ENCODE measurements at places on chromosomes 1 and 21.

DNA sequence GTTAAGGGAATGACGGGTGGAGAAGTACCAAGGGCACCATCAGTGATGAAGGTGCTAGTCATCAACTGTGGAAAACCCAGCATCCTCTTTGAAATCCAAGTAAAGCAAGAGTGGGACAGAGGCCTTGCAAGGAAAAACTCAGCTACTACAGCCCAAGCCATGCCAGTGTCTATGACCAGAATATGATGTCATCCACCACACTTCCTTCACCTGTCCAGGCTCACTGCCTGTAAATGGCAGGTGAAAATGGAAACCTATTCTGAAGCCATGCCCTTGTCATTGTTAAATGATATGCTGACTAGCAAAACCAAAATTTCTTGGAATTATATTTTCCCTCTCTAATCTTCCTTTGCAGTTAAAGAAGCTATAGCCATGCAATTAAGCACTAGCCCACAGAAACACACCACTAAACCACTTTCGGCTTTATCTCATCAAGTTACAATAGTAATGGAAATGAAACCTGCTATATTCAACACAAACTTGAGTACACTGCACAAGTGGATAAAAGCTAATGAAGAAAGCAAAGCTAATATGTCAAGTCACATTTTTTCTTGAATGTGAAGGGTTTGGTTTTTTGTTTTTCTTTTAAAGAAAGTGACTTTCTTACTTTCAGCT, 96.3 kb upstream of the RALGPS2 start:
- DNase-seq = no peak

DNA sequence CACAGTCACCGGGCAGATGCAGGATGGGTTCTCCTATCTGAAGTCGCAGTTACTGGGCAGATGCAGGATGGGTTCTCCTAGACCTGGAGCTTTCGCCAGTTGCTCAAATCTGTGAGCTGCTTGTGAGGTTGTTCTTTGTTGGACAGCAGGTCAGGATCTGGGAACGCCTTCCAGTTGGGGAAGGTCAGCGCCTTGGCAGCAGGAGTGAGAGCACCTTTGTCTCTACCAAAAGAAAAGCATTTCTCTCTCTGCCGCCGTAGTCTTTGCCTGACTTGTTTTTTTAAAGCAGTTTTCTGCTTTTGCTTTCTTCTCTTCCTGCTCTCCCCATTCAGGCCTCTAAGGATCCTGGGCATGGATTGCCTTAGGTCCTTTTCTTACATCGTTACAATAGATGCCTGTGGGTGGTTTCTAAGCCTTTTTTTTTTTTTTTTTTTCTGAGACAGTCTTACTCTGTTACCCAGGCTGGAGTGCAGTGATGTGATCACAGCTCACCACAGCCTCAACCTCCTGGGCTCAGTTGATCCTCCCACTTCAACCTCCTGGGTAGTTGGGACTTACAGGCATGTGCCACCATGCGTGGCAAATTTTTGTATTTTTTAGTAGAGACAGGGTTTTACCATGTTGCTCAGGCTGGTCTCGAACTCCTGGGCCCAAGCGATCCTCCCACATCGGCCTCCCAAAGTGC, 15.7 kb downstream of the PEX14 start:
- DNase-seq = no peak

DNA sequence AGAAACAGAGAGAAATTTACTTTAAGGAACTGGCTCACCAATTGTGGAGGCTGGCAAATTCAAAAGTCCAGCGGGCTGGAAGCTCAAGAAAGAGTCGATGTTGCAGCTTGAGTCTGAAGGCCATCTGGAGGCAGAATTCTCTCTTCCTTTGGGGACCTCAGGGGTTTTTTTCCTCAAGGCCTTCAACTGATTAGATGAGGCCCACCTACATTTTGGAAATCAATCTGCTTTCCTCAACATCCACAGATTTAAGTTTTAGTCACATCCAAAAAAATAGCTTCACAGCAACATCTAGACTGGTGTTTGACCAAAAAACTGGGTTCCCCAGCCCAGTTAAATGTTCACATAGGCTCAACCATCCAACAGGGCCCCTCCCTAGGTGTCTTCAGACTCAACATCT, 114.9 kb downstream of the SLC35F3 start:
- no peak for DNase-seq

GRCh38 chr1:247431643-247432042, 15.7 kb downstream of the NLRP3 start:
- DNase-seq = no peak

DNA sequence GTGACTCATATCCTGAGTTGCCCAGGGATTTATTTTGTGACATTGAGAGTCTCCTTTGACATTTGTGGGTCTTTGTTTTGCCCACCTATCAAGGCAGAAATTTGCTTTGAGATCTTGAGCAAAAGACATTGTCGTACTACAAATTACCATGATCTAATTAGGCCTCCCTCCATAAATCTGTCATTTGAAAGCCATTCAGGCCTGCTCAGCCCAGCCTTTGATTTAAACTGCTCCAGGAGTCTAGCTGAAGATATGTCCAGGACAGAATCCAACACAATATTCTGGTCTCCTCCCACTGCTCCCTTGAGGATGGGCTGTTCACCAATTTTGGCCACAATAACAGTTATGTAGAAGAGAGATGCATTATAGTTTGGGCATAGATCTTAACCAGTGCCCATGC, 86.7 kb downstream of the PROX1 start:
- DNase-seq = no peak

GRCh38 chr1:165054627-165055026, 301.9 kb downstream of the LMX1A start:
- DNase-seq = no peak

- DNase-seq = no peak
Measured at GRCh38 chr1:158333405-158334155, 2.2 kb upstream of the CD1B start.

GRCh38 chr1:21552715-21553114, 43.5 kb downstream of the ALPL start:
- no peak for DNase-seq

DNA sequence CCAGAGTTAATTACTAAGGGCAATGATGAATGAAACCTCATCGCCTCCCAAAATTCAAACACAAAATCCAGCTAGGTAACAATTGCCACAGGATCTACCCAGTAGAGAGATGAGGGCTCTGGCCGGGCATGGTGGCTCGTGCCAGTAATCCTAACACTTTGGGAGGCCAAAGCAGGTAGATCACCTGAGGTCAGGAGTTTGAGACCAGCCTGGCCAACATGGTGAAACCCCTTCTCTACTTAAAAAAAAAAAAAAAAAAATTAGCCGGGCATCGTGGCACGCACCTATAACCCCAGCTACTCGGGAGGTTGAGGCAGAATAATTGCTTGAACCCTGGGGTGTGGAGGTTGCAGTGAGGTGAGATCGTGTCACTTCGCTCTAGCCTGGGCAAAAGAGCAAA, 15.8 kb downstream of the CD2 start:
- no peak for DNase-seq

- DNase-seq = no peak
Measured at GRCh38 chr1:192546596-192547190, 28.9 kb upstream of the RGS1 start.
